ENCODE measurements at places on chromosomes 12 and 14. TPM values are rescaled to one million over a fixed set of nuclear protein-coding genes. Genes with fewer than 3 reads are reported as not detected.

- H3K36me3 ChIP-seq, result no peaks in the 10 kb centered on the region
- no peaks in the 10 kb centered on the region for H3K27me3 ChIP-seq
- DNase-seq, result no peak
These were observed 154.5 kb downstream of the TGFB3 start for GRCh38 chr14:75827331-75827730.

- H3K4me3 ChIP-seq, result no peak overlapping the region
- H3K27me3 ChIP-seq, result no peaks in the 10 kb centered on the region
- H3K4me1 ChIP-seq, result no peaks in the 10 kb centered on the region
- H3K27ac ChIP-seq, result no peak overlapping the region
- no peaks in the 10 kb centered on the region for H3K36me3 ChIP-seq
These were observed 80.6 kb upstream of the ETV6 start for GRCh38 chr12:11568762-11569478.

GRCh38 chr14:77557391-77557790 is 58.8 kb upstream of the ISM2 start:
- H3K27me3 ChIP-seq, result no peaks in the 10 kb centered on the region
- DNase-seq, result no peak
- no peak overlapping the region for H3K27ac ChIP-seq
- H3K4me1 ChIP-seq, result no peaks in the 10 kb centered on the region
- no peak overlapping the region for H3K4me3 ChIP-seq

GRCh38 chr14:49926803-49927202 is 33.9 kb downstream of the ARF6 start:
- DNase-seq, result no peak
- H3K27ac ChIP-seq, result no peak overlapping the region
- H3K4me1 ChIP-seq, result no peaks in the 10 kb centered on the region

- H3K27ac ChIP-seq, result no peak overlapping the region
- no peaks in the 10 kb centered on the region for H3K27me3 ChIP-seq
- DNase-seq, result no peak
- no peaks in the 10 kb centered on the region for H3K36me3 ChIP-seq
These were observed 59.5 kb downstream of the ITPR2 start for GRCh38 chr12:26773313-26774104.

DNA sequence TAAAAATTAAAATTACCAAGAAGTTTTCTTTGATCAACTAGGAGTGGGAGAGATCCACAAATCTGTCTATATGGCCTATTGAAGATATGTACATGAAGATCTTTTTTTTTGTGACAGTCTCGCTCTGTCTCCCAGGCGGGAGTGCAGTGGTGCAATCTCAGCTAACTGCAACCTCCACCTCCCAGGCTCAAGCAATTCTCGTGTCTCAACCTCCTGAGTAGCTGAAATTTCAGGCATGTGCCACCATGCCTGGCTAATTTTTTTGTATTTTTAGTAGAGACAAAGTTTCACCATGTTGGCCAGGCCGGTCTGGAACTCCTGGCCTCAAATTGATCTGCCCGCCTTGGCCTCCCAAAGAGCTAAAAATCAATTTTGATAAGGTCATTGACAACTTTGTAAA is 4.6 kb upstream of the NFATC4 start:
- no peak for DNase-seq
- H3K4me3 ChIP-seq, result no peak overlapping the region
- H3K36me3 ChIP-seq, result no peaks in the 10 kb centered on the region

- no peak for DNase-seq
- no peak overlapping the region for H3K4me3 ChIP-seq
- H3K27me3 ChIP-seq, result no peaks in the 10 kb centered on the region
- no peaks in the 10 kb centered on the region for H3K36me3 ChIP-seq
These were observed 172.0 kb upstream of the FRMD6 start for GRCh38 chr14:51479584-51480325.

DNA sequence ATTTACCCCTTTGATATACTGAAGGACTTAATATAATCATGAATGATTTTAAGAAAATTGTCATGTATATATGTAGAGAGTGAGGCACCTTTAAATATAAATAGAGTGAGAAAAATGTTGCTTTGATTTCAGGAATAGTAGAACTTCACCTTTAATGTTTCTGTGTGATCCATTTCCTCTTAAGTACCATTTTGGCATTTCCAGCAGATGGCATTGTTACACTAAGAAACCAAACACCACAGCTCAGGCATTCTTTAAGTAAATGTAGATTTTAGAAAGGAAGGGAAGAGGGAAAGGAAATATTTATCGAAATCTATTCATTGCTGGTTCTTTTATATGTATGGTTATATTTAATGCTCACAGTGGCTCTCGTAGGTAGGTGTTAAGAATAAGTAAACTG is 556.7 kb upstream of the FBXO33 start:
- no peaks in the 10 kb centered on the region for H3K4me1 ChIP-seq
- no peaks in the 10 kb centered on the region for H3K27me3 ChIP-seq
- H3K27ac ChIP-seq, result no peak overlapping the region
- H3K36me3 ChIP-seq, result no peaks in the 10 kb centered on the region

- H3K27me3 ChIP-seq, result no peaks in the 10 kb centered on the region
- peaks cover 11% of the 10 kb centered on the region for H3K4me1 ChIP-seq
- peak overlapping the region; percentile 53 for H3K4me3 ChIP-seq
- DNase-seq, result no peak
- H3K27ac ChIP-seq, result peak overlapping the region; percentile 82
These were observed 322 bp downstream of the SLC39A9 start for GRCh38 chr14:69398818-69399210.

DNA sequence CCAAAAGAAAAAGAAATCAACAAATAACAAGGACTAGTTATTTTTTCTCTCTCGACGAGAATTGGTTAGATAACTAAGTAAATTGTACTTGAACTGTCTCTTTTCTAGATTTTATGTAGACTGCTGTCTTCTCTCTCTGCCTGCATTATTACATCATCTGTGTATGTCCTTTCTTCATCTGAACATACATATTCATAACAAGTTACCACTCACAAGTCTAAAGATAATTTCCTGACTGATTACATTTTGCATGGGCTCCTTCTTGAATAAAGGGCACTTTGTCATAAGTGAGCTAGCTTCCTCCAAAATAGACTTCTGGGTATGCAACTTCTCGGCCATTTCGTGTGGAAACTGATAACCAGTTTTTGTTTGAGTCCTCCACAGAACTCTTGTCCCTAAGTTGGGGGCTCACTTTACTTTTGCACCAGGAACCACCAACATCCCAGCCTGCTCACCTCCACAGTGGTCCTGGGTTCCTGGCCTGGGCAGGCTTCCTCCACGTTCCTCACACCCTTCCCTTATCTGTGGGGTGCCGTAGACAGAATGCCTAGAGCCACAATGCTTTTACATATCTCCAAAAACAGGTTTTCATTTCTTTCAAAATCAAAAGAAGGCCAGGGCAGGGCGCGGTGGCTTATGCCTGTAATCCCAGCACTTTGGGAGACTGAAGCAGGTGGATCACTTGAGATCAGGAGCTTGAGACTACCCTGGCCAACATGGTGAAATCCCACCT is 6.2 kb upstream of the DDX47 start:
- no peaks in the 10 kb centered on the region for H3K27me3 ChIP-seq
- no peak overlapping the region for H3K4me3 ChIP-seq
- no peaks in the 10 kb centered on the region for H3K36me3 ChIP-seq
- H3K4me1 ChIP-seq, result no peaks in the 10 kb centered on the region
- H3K27ac ChIP-seq, result no peak overlapping the region

- H3K27me3 ChIP-seq, result no peaks in the 10 kb centered on the region
- DNase-seq, result no peak
- no peaks in the 10 kb centered on the region for H3K36me3 ChIP-seq
- peaks cover 59% of the 10 kb centered on the region for H3K4me1 ChIP-seq
- peak overlapping the region; percentile 82 for H3K27ac ChIP-seq
These were observed 31.0 kb upstream of the TC2N start for GRCh38 chr14:91898372-91898771.

DNA sequence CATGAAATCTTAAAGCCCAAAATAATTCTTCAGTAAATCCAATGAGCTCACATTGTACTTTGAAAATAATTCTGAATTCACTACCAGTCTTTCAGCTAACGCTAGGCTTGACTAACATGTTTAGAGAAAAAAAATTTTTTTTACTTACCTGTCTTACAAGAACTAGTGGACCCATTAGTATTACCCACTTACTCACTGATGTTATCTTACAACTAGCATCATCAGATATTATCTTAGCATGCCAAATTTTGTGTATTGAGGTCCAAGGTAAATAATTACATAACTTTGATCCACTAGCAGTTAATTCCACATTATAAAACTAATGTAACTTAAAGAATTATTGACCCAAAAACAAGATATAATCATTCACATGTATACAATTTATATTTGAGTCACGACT is 62.7 kb downstream of the SLC41A2 start:
- H3K4me3 ChIP-seq, result no peak overlapping the region
- no peak overlapping the region for H3K27ac ChIP-seq
- no peak for DNase-seq
- peaks cover 22% of the 10 kb centered on the region for H3K4me1 ChIP-seq
- no peaks in the 10 kb centered on the region for H3K27me3 ChIP-seq

GRCh38 chr14:58151133-58152013 is 640 bp downstream of the ARMH4 start:
- no peak overlapping the region for H3K27ac ChIP-seq
- H3K27me3 ChIP-seq, result no peaks in the 10 kb centered on the region
- peak overlapping the region; percentile 80 for H3K4me3 ChIP-seq
- H3K36me3 ChIP-seq, result no peaks in the 10 kb centered on the region
- peaks cover 5% of the 10 kb centered on the region for H3K4me1 ChIP-seq

GRCh38 chr14:66009089-66009488 is 477.1 kb upstream of the CCDC196 start:
- no peaks in the 10 kb centered on the region for H3K4me1 ChIP-seq
- no peaks in the 10 kb centered on the region for H3K27me3 ChIP-seq

DNA sequence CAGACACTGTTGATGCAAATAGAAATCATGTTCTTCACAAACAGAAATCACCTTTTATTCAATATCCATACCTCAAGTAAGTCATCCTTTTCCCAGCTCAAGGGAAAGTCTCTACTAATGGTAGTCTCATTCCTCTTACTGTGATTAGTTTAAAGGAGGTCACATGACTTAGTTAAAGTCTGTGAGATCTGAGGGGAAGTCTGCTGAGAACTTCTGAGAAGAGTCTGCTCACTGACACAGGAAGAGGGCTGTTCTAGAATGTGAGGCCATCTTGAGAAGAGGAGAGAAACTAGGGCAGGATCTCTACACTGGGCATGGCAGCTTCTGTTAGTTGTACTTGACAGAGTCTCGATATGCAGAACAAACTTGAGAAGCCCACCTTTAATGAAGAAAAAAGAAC is 146.8 kb downstream of the C12orf42 start:
- no peaks in the 10 kb centered on the region for H3K27me3 ChIP-seq
- DNase-seq, result no peak
- no peak overlapping the region for H3K4me3 ChIP-seq
- H3K4me1 ChIP-seq, result no peaks in the 10 kb centered on the region
- no peak overlapping the region for H3K27ac ChIP-seq

DNA sequence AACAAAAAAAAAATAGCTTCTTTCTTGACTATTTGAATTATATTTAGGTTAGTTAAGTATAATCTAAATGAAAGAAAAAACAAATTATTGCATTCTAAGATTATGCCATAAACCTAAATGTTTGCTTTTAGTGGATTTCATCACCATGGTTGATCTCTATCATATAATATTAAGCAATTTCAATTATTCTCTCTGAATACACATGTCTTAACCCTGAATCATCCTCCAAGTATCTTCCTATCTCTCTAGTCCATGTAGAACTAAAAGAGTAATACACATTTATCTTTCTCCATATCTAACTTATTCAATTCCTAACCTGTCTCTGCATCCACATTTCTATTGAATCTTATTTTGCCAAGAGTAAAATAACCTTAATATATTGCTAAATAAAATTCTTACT is 59.6 kb downstream of the PPFIA2 start:
- H3K36me3 ChIP-seq, result no peaks in the 10 kb centered on the region
- H3K27me3 ChIP-seq, result no peaks in the 10 kb centered on the region
- H3K27ac ChIP-seq, result no peak overlapping the region
- no peak for DNase-seq
- H3K4me3 ChIP-seq, result no peak overlapping the region
- no peaks in the 10 kb centered on the region for H3K4me1 ChIP-seq

DNA sequence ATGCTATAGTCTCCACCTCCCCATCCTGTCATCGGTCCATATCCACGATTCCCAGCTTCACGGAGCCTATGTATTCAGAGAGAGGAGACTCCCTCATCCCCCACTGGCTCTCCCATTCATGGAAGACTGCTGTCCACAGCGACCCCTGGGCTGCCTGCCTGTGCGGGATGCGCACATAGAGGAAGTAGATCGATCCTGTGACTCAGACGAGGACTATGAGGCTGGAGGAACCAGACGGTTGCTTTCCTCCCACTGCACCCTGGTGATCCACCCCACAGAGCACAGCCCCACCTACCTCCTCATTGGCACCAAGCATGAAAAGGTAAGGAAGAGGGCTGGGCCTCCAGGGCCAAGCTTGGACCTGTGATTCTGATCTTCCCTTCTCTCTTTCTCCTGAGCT is 24.4 kb downstream of the PIGH start:
- H3K27me3 ChIP-seq, result no peaks in the 10 kb centered on the region
- H3K27ac ChIP-seq, result no peak overlapping the region
- no peak overlapping the region for H3K4me3 ChIP-seq
- H3K36me3 ChIP-seq, result no peaks in the 10 kb centered on the region

The OR6C2 gene
- not detected for total RNA-seq

DNA sequence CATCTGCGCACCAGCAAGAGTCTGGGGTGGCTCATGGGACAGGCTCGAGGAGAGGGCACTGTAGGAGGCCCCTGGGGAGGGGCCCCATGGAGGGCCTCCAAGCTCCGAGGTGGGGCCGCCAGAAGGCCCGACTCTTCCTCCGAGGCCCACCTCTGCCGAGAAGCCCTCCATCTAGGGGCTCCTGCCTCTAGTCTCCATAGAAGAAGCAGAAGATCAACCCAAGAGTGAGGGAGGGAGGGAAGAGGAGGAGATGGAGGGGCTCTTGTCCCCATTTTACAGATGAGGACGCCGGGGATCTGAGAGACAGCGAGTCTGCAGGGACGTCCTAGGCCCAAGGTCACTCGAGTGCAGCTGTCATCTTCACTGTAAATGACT is 41.2 kb downstream of the DIO3 start:
- no peaks in the 10 kb centered on the region for H3K36me3 ChIP-seq
- H3K27me3 ChIP-seq, result no peaks in the 10 kb centered on the region
- no peak for DNase-seq
- no peaks in the 10 kb centered on the region for H3K4me1 ChIP-seq

DNA sequence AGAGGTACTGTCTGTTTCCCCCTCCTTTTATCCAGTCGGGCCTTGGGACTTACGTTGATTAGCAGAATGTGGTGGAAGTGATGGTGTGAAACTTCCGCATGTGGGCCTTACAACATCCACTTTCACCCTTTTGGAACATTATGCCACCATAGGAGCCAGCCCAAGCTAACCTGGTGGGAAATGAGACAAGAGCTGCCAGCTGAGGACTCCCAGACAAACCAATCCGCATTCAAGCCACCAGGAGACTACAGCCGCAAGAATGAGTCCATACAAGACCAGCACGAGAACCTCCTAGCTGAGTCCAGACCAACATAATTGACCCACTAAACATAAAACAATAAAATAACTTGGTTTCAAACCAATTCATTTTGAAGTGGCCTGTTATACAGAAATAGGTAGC is 9.1 kb upstream of the PTGER2 start:
- H3K36me3 ChIP-seq, result no peaks in the 10 kb centered on the region
- DNase-seq, result no peak
- H3K27ac ChIP-seq, result no peak overlapping the region
- H3K27me3 ChIP-seq, result no peaks in the 10 kb centered on the region
- no peak overlapping the region for H3K4me3 ChIP-seq

The SLC7A7 gene
- total RNA-seq, result 13.1 TPM

- H3K27ac ChIP-seq, result no peak overlapping the region
- H3K36me3 ChIP-seq, result no peaks in the 10 kb centered on the region
- H3K4me1 ChIP-seq, result no peaks in the 10 kb centered on the region
- H3K4me3 ChIP-seq, result no peak overlapping the region
These were observed 314.8 kb upstream of the FKBP4 start for GRCh38 chr12:2479851-2480535.
